Cardiac muscle cell (in vitro differentiated cells and primary cell): ENCODE measurements at places on chromosomes 2 and 18. TPM values are rescaled to one million over a fixed set of nuclear protein-coding genes. Genes with fewer than 3 reads are reported as not detected.

The SLC16A14 gene
- 1.7 and 7.5 TPM in 2 replicates for total RNA-seq

The TCF7L1 gene
- 1.5 and 5.3 TPM in 2 replicates for total RNA-seq

DNA sequence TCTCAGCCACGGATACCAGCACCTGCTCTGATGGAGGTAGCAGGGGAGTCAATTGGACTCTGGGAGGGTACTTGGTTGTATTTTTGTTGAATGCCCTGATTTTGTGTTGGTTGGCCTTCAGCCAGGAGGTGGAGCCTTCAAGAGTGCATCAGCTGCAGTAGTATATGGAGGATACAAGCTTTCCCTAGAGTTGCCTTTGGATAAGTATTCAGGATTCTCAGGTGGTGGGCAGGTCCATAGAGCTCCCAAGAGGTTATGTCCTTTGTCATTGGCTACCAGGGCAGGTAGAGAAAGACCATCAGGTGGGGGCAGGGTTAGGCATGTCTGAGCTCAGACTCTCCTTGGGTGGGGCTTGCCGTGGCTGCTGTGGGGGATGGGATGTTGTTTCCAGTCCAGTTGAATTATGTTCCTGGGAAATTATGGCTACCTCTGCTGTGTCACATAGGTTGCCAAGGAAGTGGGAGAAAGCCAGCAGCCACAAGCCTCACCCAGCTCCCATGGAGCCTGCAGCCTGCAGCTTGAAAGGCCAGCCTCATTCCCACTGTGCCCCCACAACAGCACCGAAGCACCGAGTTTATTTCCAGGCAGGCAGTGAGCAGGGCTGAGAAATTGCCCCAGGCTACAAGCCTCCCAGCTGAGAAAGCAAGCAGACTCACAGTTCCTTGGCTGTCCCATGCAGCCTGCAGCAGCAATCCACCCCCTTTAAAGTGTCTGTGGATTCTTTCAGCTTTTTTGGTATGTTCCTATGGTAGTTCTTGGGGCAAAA is 38.6 kb upstream of the CHST9 start:
- H3K4me3 ChIP-seq: no peak overlapping the region
- no peaks in the 10 kb centered on the region for H3K36me3 ChIP-seq
- no peak for DNase-seq
- H3K27ac ChIP-seq: no peak overlapping the region

DNA sequence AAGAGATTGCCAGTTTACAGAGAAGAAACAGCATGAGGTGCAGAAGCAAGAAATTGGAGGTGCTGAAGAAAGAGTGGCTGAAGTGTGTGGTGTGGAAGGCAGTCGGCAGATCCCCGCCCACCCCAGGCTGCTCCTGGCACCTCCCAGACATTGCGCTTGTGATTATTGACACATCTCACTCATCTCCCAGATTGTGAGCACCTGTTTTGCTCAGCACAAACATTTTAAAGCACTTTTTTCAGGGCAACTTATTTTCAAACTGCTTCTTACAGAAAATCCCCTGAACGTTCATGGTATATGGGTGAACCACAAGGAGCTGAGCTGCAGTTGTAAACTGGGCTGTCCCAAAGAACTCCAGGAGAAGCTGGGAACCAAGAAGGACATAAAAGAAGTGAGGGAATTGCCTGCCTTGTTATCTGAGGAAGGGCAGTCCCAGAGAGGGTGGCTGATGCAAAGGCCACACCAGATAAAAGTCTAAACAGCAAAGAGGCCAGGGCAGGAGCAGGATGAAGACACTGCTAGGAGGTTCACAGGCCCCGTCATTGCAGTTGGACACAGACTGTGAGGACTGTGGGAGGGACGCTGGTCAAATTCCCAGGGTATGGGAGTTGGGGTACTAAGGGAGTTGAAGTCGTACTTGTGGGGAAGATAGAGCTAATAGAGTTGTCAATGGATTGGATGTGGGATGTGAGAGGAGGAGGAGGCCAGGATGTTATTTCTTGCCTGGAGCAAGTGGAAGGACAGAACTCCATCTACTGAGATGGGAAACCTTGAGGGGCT is 65.1 kb downstream of the INPP4A start:
- peaks cover 27% of the 10 kb centered on the region for H3K4me1 ChIP-seq
- no peaks in the 10 kb centered on the region for H3K36me3 ChIP-seq

GRCh38 chr2:186129767-186130581 is 356.1 kb upstream of the ZC3H15 start:
- H3K36me3 ChIP-seq: no peaks in the 10 kb centered on the region
- no peak for DNase-seq
